Neuronal stem cell (in vitro differentiated cells): ENCODE measurements at places on chromosomes 1 and 21.

DNA sequence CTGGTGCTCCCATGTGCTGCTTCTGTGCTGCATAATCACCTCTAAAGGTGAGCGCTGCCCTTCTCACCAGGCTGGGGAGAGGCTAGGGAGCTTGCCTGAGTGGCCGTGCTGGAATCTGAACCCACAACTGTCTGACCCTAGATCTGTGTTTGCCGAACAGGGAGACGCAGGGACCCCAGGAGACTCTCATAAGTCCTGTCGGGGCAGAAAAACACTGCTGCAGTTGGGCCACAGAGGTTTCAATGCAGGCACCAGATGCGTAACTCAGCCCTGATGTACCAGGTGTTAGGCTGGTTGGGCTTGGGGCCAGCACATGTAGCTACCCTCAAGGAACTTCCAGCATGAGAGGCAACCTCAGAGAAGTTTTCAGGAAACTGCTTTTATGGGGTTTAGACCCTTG is 49.5 kb upstream of the DMRTB1 start:
- DNase-seq: no peak

GRCh38 chr1:175499595-175500382 is 243.6 kb downstream of the TNR start:
- DNase-seq: no peak

DNA sequence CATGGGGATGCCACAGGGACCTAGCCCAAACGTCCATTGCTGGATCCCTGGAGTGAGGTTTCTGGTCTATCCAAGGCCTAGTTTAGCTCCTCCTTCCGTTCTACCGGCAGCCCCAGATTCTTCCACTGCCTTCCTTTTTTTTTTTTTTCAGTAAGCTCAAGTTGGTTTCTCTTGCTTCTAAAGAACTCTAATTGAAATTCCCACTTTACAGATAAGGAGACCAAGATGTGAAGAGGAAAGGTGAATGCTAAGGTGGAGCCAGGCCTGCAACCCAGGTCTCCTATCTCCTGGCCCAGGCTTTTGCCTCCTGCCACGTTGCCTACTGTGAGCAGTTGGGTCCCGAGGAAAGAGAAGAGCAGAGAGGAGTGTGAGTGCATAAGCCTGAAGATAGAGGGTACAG is 31.5 kb upstream of the CLIC4 start:
- no peak for DNase-seq

- no peak for DNase-seq
Observed at GRCh38 chr1:204409123-204409522, 2.5 kb downstream of the PPP1R15B start.

- no peak for DNase-seq
Observed at GRCh38 chr1:184693011-184693410, 61.6 kb downstream of the EDEM3 start.

- DNase-seq: no peak
Observed at GRCh38 chr1:8031176-8031785, 5.2 kb upstream of the ERRFI1 start.

GRCh38 chr21:26933448-26933847 is 33.4 kb downstream of the ADAMTS5 start:
- DNase-seq: no peak

GRCh38 chr1:57165546-57165945 is 199.7 kb upstream of the C8B start:
- DNase-seq: no peak

DNA sequence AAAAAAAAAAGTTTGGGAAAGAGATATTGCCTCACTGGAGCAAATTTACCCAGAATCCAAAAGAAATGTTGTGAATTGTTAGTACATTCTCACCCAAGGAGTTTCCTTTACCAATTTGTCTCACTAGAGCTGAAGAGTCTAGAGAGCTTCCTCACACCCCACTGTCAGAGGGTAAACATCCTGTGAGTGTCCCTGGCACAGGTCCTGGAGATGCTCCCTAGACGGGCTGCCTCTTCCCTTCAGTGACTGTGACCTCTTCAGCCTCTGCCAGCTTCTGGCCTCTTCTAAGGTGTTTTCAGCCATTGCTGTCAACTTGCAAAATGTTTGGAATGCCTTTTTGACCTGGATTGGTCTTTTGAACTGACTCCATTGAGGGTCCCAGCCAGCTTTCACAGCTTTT is 159.4 kb downstream of the DHRS3 start:
- DNase-seq: no peak

GRCh38 chr1:192609110-192610079 is 26.6 kb upstream of the RGS13 start:
- no peak for DNase-seq

- DNase-seq: no peak
Observed at GRCh38 chr21:38611277-38611676, 113.0 kb upstream of the ERG start.

DNA sequence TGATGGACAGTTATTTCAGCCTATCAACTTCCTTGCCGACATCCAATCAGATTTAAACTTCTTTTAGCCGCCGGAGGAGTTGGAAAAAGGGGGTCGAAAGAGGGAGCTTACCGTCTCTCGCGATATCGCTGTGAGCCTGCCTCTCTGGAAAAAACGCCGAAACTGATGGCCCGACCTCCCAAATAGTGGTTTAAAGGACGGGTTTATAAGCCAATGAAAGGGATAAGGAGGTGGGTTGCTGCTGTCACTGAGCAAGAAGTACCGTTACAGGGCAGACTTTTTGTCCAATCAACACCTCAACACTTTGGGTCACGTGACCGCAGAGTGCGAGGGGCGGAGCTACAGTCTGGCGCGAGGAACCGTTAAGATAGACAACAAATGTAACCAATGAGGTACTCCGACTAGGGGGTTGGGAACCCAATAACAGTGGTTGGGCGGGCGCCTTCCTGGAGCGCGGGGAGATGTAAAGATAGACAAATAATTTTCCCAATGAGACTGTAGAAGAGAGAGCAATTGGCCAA is at the start of gene RBM15:
TSS of gene RBM15 (plus strand) at position 492 of the 521 bp plus-strand sequence. CDS start at position 521, 29 bp downstream.
- DNase-seq: peak; percentile 100

DNA sequence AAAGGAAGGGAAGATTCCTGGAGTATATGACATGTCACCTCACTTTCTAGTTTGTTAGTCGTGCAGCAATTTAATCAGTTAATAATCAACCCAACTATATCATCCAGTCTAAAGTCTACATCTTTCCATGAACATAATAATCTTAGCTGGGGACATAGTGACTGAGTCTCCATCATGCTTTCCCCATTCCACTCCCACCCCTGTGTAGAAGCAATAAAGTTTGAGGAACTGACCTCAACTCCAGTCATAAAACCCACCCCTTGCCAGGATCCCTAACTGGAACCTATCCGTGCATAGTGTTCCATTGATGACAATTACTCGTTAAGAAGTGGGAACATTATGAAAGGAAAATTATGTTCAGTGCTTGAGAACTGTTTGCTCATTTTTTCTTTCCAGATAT is 48.9 kb upstream of the MROH9 start:
- no peak for DNase-seq

DNA sequence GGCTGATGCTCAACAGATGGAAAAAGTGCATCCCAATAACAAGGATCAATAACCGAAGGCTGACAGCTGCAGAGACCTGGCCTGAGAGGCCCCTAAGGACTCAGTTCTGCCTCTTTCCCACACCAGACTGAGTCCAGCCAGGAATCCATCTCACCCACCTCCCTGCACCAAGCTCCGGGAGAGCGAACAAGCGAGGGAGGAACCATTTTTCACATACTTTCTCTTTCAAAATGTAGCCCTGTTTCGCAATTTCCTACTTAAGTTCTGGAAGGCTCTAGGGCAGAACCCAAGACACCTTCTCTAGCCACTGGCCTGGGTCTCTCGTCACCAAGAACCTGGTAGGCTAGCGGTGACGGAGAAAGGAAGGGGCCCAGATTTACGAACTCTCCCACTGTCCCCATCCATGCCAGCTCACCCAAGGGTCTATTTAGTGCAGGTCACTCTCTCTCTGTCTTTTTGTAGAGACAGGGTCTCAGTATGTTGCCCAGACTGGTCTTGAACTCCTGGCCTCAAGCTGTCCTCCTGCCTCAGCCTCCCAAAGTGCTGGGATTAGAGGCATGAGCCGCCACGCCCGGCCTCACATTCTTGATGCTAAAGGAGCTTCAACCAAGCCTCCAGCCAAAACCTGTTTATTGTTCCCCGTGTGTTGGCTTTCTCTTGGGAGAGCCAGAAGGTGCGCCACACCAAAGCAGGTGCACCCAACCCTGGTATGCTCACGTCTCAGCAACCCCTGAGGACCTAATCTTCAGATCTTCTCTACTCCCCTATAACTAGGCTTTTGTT is 10.9 kb upstream of the GNL2 start:
- DNase-seq: no peak

DNA sequence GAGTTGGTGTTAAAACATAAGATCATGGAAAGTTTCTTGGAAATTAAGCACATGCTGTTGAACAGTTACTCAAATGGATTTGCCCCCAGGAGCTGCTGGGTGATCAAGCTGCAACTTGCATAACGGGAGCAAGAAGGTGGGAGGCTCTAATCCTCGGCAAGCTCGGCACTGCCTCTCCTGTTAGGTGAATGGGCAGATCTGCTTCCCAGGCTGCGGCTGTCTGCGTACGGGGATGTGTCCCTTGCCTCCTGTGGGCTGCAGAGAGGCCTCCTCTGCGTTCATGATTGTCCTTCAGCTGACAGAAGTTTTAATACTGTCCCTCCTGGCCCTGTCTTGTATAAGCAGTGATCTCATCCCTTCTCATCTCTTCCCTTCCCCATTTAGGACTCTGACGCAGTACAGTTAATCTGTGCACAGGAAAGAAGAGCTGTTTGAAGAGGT is 36.7 kb downstream of the ATP1A1 start:
- DNase-seq: no peak

GRCh38 chr1:230739564-230740290 is 7.5 kb upstream of the CAPN9 start:
- DNase-seq: no peak

DNA sequence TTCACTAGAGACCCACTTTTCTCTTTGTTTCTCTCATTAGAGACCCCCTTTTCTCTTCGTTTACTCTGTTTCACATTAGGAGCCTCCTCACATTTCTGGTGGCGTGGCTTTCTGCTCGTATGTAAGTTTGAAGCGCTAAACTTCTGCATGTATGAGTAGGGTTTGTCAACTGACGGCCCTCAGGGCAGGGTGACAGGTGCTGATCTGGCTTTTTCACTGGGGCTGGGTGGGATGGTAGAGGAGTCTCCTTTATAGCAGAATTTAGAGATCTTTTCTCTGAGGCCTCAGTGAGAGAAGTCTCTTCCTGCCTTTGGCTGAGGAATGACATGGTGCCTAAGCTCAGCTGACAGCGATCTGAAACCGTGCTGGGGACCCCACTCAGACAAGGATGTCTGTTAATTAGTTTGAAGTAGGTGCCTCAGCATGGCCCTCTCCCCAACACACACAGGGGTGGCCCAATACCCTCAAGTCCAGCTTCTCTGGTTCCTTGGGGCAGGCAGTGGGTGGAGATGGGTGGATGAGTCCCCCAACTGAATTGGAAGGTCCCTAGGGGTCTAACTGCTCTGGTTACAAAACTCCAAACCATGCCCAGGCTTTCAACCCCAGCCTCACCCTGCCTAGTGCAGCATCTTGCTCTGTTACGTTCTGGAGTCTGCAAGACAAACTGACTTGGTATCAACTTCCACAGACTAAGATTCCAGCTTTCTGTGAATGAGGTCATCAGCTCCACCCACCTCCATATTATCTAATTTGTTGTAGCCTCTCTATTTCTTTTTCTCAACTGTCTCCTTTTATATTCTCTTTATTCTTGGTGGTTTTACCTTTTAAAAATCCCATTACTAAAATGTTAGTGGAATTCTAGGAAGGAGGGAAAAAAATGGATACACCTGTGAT is 3.2 kb downstream of the SLC1A7 start:
- no peak for DNase-seq

DNA sequence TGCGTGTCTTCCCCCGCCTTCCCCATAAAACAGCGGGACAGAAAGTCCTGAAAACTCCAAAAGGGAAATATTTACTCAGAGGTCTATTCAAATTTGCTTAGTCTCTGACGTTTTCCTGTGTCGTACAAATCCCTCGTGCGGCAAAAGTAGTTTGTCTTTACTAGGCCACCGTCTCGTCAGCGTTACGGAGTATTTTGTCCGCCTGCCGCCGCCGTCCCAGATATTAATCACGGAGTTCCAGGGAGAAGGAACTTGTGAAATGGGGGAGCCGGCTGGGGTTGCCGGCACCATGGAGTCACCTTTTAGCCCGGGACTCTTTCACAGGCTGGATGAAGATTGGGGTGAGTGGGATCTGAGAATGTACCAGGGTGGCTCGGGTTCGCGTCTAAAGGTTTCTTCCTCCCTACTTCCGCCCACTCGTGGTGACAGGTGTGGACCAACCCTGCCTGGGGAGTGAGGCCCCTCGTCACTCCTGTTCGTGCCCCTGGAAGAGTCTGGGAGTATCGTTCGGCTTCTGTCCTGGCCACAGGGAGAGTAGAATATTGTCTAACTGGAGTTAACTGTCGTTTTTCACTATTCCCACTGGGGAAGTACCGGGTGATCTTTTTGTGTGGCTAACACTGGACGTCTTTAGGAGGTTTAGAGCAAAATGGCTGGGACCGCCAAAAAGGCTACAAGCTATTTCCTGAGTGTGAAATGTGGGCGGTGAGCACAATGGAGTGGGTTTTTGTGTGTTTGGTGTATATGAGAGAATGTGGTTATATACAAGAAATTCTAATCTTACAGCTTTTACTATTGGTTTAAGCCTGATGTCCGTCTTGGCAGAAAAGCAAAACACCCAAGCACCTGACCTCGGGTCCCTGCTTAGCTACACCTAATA is at the start of gene ATF6:
TSS of gene ATF6 (plus strand) at position 219 of the 880 bp plus-strand sequence. CDS start at position 260, 41 bp downstream.
- DNase-seq: peak; percentile 64

GRCh38 chr1:6511056-6511455 is 19.6 kb upstream of the PLEKHG5 start:
- no peak for DNase-seq

DNA sequence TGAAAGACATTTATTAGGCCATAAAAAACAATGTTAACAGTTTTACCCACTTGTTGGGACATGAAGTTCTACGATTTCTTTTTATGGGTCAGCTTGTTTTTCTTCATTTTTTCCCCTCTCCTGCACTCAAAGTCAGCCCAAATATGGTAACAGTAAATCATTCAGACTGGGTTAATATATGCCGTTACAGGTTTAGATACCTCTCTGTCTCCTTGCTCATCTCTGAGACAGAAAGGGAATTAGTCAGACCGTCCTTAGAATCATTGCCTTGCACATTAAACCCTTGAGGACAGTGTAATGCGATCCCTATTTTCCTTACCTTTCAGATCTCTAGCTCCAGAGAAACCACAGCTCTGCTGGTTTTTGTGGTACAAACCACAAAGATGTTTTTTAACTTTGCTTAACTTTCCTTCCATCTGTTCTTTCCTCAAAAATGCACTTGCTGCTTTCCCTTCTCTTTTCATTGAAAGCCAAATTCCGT is 613.3 kb downstream of the PLPP3 start:
- DNase-seq: no peak

GRCh38 chr1:160048335-160048734 is 16.5 kb upstream of the PIGM start:
- DNase-seq: no peak

DNA sequence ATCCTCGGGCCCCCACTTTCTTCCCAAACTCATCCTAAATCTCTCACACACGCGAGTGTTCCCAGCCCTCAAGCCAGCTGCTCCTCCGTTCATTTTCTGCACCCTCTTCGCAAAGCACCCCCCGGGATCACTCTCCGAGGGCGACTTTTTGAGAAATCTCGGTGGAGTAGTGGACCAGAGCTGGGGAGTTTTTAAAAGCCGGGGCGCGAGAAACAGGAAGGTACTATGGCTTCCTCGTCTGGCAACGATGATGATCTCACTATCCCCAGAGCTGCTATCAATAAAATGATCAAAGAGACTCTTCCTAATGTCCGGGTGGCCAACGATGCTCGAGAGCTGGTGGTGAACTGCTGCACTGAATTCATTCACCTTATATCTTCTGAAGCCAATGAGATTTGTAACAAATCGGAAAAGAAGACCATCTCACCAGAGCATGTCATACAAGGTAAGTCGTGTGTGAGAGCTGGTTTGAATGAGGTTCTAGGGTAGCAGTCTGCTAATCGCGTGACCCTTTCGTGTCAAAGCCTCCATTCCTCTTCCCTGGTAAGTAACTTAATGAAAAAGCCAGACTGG is 800 bp downstream of the DR1 start:
- DNase-seq: peak; percentile 18
